GM13977 (cell line): ENCODE measurements at places on chromosomes 5 and 9.

GRCh38 chr5:53366245-53366644 lies 114.2 kb upstream of the FST start:
- DNase-seq = no peak

DNA sequence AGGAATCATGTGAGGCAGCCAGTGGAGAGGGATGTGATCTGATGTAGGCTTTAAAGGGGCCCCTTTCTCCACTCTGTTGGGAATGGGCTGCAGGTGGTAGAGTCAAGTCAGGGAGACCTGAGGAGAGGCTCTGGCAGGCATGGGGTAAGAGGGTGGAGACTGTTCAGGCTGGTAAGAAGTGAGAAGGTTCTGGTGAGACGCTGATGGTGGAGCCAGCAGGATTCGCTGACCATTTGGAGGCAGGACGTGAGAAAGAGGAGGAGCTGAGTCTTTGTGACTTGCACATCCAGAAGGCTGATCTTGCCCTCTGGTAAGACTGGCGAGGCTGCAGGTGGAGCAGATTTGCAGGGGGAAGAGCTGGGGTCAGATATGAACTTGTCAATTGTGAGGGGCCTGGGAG lies 248.0 kb downstream of the NSG2 start:
- no peak for DNase-seq

- DNase-seq = no peak
Measured at GRCh38 chr9:17783227-17783626, 204.4 kb downstream of the SH3GL2 start.

DNA sequence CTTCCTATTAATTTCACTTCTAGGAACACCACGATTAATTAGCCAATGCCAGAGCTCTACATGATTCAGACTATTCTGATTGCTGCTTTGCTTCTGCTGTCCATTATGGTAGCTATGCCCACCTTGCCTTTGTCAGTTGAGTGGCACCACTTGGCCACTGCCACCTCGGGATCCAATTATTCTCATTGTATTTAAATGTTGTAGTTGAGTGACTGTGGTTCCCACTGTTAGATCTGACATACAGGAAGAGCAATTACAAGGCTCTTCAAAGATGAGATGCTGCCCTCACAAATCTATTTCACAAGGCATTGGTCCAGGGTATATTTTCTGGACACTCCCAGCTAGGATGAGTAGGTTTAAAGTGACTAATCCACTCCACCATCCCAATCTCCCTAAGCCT lies 864.5 kb upstream of the EDIL3 start:
- DNase-seq = no peak

DNA sequence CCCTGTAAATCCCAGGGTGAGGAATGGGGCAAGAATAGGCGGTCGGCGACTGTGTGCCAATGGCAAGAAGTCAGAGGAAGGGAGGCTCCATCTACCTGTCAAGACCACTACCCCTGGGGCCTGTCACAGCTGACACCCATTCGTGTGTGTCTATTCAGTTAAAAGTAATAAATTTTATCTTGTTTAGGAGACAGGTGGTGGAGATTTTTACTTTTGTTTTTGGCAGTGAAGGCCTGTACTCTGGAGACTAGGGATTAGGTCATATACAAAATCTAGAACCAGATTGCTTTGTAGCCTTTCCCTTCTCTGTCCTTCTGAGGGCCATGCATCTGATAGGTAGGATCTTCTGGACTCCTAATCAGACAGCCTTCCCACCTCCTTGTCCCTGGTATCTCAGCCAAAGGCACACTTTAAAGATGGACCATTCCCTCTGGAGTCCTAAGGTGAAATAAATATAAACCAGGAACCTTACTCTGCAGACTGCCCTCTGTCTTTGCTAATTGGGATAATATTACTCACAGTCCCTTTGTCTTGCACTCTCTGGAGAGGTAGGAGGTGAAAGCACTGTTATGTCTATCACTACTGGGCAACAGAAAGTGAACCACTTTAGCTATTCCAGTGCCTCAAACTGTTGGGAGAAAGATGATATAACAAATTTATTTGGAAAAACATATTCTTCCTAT lies 213.2 kb upstream of the ACTBL2 start:
- no peak for DNase-seq
